CD4-positive, alpha-beta memory T cell (primary cell): ENCODE measurements at places on chromosomes 1 and 21. TPM values are rescaled to one million over a fixed set of nuclear protein-coding genes. Genes with fewer than 3 reads are reported as not detected.
A peak's percentile ranks its signal among the peaks of the same experiment; 100 is the strongest.

DNA sequence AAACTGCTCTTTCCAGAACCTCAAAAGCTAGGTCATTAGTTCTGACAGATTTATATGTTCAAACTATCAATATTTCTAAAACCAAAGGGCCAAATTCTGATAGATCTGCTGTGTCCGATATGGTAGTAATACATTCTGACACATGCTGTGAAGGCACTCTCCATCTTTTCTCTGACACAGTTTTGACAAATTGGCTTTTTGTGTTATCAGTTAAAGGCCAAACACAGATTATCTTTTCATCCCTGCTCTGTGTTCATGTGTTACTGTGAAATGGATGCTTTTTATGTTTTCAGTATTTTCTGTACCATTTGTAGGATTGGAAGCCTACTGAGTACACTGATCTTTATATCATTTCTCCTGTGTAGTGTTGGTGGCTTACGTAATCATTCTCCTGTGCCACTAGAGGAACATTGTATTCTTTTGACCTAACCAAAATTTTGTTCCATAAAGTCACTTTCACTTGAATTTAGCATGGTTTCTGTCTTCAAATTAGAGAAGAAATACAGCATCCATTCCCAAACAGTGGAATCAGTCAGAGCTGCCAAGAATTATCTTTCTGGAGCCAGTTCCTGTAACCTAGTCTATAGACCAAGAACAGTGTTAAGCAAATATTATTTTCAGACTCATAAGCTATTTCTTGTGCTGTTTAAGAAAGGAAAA is 137.2 kb downstream of the ADGRL2 start:
- no peak for DNase-seq

DNA sequence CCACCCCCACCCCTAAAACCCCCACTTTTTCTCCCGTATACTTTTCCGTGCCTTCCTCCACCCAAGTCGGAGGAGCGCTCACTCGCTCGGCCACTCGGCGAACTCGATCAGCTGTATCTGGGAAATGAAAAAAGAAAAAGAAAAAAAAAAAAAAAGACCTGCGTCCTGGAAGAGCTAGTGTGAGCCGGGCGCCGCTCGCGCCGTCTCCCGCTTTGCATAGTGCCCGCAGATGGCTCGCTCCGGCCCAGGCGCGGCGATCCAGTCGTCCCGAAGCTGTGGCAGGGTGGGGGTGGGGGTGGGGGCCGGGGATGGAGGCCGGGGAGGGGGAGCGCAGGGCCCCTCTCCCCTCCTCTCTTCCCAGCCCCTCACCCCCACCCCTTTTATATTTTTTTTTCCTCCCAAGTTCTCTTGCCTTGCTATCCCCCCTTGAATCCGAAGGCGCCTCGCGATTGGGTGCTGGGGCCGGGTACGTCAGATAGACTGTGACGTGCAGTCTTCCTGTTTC is 299 bp upstream of the PROX1 start:
- no peak for DNase-seq

DNA sequence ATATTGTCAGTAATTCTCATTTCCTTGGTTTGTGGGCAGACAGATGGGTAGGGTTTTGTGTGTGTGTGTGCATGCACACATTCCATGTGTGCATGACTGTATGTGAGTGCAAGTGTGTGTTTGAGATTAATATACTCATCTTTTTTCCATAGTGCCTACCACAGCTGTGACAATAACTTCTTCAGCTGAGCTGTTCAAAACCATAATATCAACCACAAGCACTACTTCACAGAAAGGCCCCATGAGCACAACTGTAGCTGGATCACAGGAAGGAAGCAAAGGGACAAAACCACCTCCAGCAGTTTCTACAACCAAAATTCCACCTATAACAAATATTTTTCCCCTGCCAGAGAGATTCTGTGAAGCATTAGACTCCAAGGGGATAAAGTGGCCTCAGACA is 149.3 kb downstream of the ADGRL2 start:
- no peak for DNase-seq

DNA sequence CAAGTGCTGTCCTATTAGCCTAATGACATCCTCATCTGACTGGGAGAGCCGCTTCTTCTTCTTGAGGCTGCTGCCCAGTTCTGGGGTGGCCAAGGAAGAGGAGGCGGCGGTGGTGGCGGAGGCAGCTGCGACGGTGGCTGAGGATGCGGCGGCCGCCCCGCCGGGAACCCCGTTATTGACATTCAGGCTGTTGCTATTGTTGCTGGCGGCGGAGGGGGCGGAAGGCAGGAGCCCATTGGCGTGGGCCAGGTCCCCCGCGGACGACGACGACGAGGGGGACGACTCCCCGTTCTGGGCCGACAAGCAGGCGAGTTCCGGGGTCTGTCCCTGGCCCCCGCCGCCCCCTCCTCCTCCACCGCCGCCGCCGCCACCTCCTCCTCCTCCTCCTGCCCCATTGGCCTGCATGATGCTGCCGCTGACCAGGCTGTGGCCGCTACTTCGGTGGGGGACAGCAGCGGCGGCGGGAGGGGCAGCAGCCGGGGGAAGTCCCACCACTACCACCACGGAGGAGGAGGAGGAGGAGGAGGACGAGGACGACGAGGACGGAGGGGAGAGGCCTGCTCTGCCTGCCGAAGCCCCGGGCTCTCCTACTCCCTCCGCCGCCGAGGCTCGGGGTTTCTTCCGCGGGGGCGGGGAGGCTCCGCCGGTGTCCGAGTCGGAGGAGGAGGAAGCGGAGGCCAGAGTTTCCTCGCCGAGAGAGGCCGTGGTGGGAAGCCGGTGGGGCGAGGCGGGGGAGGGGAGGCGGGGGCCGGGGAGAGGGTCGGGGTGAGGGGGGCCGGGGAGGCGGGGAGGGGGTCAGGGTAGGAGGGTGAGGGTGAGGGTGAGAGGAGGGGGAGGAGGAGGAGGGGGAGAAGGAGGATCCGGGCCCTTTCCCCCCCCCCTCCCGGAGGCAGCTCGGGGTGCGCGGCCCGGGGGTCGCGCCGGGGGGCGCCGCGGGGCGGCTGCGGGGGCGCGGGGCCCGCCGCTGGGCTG is 610 bp downstream of the WDR26 start:
- peak; percentile 63 for DNase-seq

- DNase-seq, result no peak
Measured at GRCh38 chr1:187413405-187414169, 584.8 kb downstream of the PLA2G4A start.

GRCh38 chr21:44320847-44321246 is 18.3 kb downstream of the CFAP410 start:
- DNase-seq, result no peak

DNA sequence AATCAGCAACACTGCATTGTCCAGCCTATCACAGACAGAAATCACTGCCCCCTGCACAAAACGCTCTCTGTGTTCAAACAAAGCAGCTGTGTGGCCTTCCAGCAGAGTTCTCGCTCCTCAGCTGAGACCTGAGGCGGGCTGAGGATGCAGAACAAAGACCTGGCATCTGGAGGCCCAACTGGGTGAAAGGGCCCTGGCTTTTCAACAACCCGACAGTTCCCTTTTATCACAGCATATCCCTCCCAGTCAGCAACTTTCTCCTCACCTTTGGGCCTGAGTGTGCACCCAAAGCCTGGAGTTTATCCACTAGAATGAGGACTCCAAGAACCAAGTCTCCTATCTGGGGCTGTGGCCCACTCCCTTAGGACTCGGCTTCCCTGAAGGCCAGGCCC is 42.6 kb upstream of the A3GALT2 start:
- no peak for DNase-seq

GRCh38 chr1:240693036-240693435 is 81.1 kb upstream of the GREM2 start:
- DNase-seq, result no peak

GRCh38 chr1:61119085-61119484 is 36.7 kb downstream of the NFIA start:
- DNase-seq, result no peak

GRCh38 chr1:229040630-229041358 is 230.1 kb upstream of the RAB4A start:
- DNase-seq, result no peak

DNA sequence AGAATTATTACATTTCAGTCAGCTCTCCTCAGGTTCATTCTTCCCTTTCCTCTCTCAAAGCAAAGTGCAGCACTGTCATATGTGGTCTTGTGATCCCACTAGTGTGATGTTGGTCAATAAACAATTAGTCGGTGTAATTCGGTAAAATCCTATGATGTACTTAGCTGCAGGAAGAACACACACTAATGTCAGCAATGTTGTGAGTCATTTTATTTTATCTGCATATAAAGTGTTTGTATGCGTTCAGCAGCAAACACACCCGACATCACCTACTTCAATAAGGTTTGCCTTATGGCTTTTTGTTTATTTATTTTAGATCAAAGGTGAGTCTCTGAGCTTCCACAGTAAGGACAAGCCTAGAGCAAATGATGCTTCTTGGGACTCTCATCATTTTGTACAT is 47.8 kb downstream of the PTPN14 start:
- DNase-seq, result no peak

Gene CHRM3
- polyA plus RNA-seq, result not detected

Gene NR0B2
- polyA plus RNA-seq, result not detected

Gene L1TD1
- not detected for polyA plus RNA-seq

Gene IVNS1ABP
- polyA plus RNA-seq, result 74.0 TPM

- no peak for DNase-seq
Measured at GRCh38 chr1:52629325-52629643, 3.7 kb upstream of the SHISAL2A start.

DNA sequence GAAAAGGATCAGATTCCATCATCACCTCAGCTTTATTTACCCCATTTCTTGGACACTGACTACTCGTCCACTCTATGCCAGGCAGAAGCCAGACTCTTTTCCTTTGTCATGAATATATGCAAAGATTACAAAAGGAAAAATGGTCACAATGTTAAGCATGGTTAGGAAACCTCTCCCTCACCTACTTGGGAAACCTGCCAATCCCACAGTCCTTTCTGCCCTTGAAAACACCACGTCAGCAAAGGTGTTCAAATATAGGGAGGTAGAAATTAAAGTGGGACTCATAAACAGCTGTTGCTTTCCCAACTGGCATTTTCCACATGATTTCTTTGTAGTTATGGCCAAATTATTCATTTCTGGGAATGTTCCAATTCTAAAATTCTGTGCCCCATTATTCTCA is 16.2 kb upstream of the ATP13A2 start:
- DNase-seq, result no peak

Gene FYB2
- polyA plus RNA-seq, result not detected

Gene SV2A
- polyA plus RNA-seq, result 2.8 TPM

DNA sequence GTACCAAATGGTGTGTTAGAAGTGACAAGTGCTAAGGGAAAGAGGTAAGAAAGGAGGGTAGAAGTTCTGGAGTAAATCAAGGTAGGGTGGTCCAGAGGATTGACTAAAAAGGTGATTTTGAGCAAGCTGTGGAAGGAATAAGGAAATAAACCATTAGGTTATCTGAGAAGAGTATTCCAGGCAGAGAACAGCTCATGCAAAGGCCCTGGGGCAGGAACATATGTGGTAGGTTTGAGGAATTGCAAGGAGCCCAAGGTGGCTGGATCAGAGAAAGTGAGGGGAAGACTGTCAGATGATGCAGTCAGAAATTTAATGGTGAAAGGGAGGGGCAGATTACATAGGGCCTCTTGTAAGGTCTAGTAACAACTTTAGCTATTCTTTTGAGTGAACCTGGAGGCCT is 302.6 kb downstream of the PBX1 start:
- no peak for DNase-seq

- peak; percentile 7 for DNase-seq
Measured at GRCh38 chr1:207959141-207959825, 48.4 kb upstream of the CD34 start.

DNA sequence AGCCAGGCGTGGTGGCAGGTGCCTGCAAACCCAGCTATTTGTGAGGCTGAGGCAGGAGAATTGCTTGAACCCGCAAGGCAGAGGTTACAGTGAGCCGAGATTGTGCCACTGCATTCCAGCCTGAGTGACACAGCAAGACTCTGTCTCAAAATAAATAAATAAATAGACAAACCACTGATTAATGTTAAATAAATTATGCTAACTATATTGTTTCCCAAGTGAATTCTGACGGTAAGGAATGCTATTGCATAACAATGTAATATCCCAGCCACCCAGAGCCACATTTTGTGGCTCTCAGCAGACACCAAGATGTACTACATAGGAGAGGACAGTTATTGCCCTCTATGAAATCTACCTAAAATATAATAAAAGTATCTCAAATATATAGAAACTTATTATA is 55.4 kb downstream of the LPGAT1 start:
- no peak for DNase-seq

Gene ZNF695
- not detected for polyA plus RNA-seq

- no peak for DNase-seq
Measured at GRCh38 chr1:73947009-73947408, 251.0 kb downstream of the LRRIQ3 start.

- DNase-seq, result no peak
Measured at GRCh38 chr1:88175631-88176226, 508.3 kb upstream of the PKN2 start.

GRCh38 chr21:45102391-45102932 is 28.1 kb downstream of the ADARB1 start:
- no peak for DNase-seq

DNA sequence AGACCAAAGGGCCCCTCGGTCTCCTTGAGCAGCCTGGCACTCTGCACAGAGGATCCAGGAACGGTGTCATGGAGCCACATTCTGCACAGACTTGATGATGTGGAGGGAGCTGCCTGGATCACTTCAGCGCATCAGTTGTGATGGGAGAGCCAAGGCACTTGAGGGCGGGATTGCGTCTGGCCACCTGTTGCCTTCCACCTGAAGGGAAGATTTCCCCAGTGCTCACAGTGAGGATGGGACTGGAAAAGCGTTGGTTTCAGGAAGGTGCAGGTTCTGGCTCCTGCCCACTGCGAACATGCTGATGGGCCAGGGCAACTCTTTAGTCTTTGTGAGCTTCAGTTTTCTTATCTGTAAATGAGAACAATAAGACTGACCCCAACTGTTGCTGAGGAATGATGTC is 2.6 kb downstream of the RER1 start:
- no peak for DNase-seq

Gene PLEKHA6
- not detected for polyA plus RNA-seq

Gene SYNC
- not detected for polyA plus RNA-seq

Gene NTNG1
- polyA plus RNA-seq, result not detected

DNA sequence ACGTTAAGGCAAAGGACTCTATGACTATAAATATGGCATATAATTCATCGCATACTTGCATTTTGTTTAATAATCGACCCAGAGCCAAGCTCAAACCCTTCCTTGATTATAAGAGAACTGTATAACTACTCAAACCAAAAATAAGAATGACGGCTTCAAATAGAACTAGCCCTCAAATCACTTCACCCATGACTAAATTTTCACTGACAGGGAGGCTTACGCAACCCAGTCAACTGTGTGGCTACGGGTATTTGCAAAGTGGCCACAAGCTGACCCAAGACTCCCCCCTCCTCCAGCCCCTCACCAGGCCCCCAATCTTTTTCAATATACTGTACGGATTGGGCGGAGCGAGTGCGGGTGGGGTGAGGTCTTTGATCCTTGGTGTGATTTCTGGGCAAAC is 268.3 kb downstream of the ASTN1 start:
- DNase-seq, result no peak

- no peak for DNase-seq
Measured at GRCh38 chr21:46119637-46120271, 21.8 kb downstream of the COL6A2 start.

- DNase-seq, result no peak
Measured at GRCh38 chr1:18879791-18880309, 20.4 kb upstream of the TAS1R2 start.

- no peak for DNase-seq
Measured at GRCh38 chr1:88673446-88673845, 10.6 kb upstream of the PKN2 start.

Gene C1orf53
- not detected for polyA plus RNA-seq
